ENCODE measurements at places on chromosomes 5 and 9.
A peak's percentile ranks its signal among the peaks of the same experiment; 100 is the strongest.

DNA sequence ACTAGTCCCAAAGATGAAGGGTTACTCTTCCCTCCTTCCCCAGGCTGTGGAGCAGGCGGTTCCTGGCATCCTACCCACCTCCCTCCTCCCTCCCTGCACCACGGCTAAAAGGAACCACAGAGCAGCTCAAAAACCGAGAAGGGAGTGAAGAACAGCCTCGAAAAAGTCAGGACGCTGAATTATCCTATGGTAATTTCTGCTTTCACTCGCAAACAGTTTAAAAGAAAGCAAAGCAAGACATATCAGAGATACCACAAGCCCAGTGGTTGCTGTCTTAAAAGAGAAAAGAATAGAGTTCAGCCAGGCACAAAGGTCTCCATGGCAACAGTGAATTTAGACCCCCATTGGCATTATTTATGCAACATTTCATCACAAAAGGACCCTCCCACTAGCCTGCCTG is 315.4 kb downstream of the CTNND2 start:
- DNase-seq = no peak

DNA sequence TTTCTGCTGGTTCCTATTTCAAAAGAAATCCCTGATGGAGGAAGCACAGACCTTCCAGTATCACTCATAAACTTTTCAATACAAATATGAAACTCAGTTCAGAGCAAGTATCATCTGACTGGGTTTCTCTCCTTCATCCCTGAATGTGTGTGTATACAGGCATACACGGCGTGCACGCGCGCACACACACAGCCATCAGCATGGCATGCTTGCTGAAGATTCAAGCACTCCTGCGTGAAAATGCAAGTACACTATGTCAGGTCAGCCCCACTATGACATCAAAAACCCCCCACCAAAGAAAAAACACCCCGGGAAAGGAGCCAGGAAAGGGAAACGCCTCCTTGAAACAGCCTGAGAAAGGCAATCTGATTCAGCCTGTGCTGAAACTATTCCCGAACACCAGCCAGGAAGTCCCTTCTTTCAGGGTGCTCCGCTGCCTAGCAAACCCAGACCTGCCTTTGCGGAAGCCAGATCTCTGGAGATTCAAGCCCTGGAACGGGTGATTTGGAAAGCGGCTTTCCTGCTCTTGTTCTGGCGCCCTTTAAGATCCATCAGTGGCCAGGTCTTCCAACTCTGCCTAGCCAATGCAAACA is 831 bp downstream of the KLHL3 start:
- peak; percentile 48 for DNase-seq

DNA sequence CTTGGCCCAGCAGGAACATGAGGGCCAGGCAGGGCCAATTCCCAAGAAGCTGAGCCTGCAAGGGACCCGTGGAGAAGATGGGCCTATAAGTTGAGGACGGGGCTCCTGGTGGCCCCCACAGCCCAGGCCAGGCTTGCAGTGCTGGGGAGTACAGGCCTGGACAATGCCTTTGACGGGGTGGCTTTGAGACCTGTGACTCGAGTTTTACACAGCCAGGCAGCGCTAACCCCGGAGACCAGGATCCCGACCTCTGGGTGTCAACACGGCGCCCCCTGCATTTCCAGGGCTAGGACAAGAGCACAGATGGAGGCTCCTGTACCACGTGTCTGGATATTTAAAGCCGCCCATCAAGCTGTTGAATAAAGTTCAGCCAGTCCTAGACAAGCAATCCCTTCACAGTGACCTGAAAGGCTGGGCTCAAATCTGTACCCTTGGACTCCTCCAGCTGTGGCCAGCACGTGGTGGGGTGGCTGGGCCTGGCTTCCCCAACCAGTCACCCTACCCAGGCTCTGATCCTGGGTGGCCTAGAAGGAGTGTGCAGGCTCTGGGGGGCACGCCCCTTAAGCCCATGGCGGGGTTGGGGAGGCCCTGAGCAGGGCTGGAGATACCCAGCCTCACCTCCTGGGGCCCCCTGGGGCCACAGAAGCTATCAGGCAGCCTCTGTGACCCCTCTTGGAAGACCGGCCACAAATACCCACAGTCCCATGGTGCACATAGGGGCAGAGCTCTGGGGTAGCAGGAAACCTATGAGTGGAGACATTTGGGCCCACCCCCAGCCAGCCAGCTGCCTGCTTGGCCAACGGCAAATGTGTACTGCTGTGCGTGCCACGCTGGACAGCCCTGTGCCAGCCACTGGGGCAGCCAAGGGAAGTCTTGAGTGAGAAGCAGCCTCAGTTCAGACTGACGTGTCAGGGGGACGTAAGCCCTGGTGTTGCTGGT is 88.7 kb downstream of the NTNG2 start:
- no peak for DNase-seq

DNA sequence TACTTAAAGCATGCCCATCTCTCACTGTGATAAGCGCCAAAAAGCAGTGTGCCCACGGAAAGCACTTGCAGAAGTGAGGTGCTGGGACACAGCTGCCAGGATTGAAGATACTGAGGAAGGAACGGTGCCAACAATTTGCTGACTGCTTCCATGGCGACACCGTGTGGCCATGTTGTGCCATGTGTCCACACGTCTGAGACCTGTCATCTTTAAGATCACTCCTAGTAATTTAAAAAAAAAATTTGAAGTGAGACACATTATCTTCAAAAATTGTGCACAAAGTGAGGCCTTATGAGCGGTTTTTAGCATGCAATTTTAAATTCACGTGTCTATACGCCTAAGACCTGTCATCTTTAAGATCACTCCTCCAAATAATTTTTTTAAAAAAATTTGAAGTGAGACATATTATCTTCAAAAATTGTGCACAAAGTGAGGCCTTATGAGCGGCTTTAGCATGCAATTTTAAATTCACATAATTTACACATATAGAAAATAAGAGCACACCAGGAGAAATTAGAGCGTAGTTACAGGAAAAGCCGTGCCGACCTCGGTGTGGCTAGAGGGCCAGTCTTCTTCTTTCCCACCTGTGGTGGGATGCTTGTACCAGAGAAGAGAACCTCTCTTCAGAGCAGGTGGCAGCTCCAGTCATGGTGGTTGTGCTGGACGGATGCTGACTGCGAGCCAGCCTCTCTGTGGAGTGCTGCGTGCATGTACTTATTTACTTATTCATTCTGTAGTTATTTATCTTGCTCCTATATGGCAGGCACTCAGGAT is 21.4 kb upstream of the FLT4 start:
- peak; percentile 53 for DNase-seq

GRCh38 chr9:131523086-131523388 is 8.0 kb downstream of the UCK1 start:
- DNase-seq = no peak

- no peak for DNase-seq
These were observed 83.1 kb downstream of the FER start for GRCh38 chr5:108830705-108831276.

- DNase-seq = no peak
These were observed 569 bp downstream of the CAMK4 start for GRCh38 chr5:111224561-111225345.

DNA sequence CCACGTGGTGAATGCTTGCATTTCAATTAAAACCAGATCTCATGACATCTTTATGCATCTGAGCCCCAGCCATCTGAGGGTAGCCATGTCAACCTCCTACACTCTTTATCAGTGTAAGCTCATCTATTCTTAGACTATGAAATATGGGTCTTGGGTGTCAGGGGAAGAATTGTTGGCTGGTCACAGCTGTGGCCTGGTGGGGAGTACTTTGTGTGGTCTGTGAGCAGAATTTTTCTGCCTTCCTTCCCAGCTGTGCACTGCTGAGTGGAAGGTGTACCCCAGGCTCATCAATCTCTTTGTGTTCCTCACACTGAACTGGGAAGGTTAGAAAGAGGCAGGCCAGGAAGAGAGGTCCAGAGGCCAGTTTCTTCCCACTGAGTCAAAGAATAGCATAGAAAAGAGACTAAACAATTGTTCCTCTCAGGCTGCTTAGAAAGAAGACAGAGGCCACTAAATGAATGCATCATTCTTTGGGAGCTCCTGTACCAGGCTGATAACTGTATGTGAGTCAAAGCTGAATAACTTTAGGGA is 202.7 kb upstream of the RGMB start:
- no peak for DNase-seq

DNA sequence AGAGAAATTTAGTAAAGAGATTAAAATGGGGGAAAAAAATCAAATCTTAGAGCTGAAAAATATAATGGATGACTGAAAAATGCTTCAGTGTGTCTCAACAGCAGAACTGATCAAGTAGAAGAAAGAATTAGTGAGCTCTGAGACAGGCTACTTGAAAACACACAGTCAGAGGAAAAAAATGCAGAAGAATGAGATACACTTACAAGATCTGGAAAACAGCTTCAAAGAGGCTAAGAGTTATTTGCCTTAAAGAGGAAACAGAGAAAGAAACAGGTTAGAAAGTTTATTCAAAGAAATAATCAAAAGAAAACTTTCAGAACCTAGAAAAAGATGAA is 70.5 kb upstream of the OR2K2 start:
- DNase-seq = no peak

- DNase-seq = no peak
These were observed 31.1 kb downstream of the MLLT3 start for GRCh38 chr9:20591223-20591622.

GRCh38 chr5:168011096-168011495 is 280.3 kb upstream of the WWC1 start:
- no peak for DNase-seq

- peak; percentile 5 for DNase-seq
These were observed 182.5 kb downstream of the TMEM167A start for GRCh38 chr5:82894716-82895115.

DNA sequence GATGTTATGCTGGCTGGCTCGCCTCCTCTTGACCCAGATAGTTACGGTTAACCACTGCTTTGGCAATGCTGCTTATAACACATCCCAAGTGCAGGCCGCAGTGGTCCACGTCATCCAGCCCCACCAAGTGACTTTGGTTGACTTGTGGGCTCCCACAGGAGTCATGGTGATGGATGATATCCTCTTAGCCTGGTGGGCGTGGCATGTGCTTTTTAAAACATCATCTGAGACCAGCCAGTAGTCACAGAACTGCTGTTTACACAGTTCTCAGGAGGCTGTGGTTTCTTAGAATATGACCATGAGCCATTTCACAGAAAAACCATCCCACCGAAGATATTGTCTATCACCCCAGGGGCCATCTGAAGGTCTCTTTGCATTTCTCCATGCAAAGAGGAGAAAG is 216.9 kb downstream of the SH3GL2 start:
- no peak for DNase-seq

DNA sequence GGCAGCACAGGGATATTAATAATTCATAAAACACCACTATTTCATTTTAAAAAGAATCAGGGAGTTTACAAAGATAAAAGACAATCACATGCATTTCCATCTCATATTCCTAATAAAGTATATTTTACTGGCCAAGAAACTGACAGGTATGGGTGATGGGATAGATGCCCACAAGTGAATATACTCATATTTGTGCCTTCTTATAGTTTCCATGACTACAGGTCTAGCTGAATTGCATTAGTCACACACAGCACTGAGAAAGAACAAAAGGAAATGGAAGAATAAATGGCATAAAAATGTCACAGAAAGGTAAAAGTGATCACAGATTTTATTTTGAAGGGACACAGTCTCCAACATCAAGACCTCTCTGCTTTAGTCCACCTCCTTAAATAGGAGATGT is 193.5 kb downstream of the PLK2 start:
- DNase-seq = no peak

- DNase-seq = no peak
These were observed 88.5 kb downstream of the MAST4 start for GRCh38 chr5:66684663-66685062.

DNA sequence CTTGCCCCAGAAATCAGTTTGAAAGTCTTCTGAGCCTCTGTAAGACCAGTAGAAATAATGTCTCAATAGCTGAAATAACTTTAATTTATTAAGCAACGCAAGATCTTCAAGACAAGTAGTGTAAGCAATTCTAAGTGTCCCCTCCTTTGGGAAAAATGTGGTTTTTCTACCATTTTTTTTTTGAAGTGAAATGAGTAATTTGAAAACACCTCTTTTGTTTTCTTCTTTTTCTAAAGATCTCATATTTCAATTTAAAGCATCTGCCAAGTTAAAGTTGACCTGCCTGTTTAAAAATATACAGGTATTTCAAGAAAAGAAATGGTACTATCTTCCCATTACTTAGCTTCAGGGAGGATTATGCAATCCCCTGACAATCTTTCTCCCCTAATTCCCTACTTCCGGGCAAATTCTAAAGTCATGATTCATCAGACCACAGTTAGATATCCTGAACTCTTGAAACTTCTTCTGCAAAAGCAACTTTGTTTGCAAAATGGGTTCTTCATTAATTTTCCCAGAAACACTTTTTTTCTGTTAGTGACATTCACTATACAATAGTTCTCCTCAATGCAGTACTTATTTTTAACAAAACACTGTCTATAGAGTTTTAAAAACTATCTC is 7.8 kb upstream of the ANXA1 start:
- DNase-seq = no peak

DNA sequence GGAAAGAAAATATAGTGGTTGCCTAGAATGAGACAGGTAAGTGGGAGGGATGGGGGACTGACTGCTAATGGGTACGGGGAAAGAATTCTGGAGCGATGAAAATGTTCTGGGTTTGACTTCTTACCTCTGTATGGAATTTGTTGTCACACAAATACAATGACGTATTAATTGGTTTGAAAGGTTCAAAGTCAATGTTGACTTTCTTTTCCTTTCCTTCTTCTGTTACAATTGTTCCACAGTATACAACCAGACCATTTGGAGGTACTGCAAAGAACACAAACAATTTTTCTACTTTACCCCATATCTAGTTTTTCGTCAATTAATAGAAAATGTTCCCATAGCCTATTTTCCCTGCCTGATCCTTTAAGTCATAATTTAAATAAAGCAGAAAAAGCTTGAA is 25.6 kb downstream of the ETF1 start:
- no peak for DNase-seq

- no peak for DNase-seq
These were observed 2.4 kb downstream of the SLC36A1 start for GRCh38 chr5:151449839-151450238.

GRCh38 chr5:125558466-125558865 is 812.0 kb upstream of the ZNF608 start:
- DNase-seq = no peak

GRCh38 chr5:124263680-124264491 is 482.6 kb downstream of the ZNF608 start:
- peak; percentile 80 for DNase-seq

- DNase-seq = no peak
These were observed 8.4 kb downstream of the SEMA5A start for GRCh38 chr5:9537223-9538141.

DNA sequence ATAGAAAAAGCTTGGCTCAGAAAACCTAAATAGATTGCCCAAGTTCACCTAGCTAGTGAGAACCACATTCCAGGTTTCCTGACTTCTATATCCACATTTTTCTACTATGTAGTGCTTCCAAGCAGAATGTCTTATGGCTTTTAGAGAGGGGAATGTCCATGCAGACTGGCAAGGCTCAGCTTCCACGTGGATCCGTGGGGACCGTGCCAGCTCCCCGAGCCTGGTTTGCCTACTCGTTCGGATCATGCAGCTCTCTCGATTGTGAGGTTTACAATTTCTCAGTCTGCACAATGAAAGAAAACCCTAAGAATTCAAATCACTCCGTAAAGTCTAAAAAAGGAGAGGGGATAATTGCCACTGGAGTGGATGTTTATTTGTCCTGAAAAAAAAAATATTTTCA is 256.5 kb upstream of the NR4A3 start:
- no peak for DNase-seq

Data from NCI-H1105 treated with DMSO at 0.1 percent for 48 hours (cell line).